ENCODE measurements at places on chromosomes 5 and 9.

DNA sequence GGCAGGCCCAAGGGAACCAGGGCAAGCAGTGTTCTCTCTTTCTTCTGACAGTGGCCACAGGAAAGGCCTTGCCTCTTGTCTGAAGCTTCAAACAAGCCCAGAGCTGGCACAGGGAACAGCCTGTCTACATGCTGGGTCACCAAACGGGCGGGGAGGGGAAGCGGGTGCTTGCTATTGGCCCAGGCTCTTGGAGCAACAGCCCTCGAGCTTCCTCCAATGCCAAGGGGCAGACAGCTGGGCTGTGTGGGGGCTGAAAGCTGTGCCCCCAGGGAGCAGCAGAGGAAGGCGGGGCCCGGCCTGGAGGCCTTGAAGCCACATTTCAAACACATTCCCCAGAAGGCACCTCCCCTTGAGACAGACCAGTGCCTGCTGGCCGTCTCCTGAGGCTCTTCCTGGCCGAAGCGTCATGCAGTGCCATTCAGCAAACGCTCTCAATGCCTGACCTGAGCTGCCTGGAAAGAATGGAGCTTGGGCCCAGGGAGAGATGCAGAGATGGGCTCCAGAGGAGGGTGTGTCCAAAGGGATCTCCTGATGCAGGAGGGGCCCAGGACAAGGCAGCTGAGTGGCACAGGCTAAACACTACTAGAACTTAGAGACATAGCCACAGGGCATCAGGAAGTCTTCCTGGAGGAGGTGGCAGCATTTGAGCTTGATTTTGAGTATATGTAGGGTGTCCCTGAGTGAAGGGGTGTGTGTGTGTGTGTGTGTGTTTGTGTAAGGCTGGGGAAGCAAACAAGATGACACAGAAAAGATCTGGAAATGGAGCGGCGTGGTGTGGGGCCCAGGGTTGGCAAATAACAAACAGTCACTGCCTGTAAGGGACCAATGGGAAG, 2.5 kb downstream of the FIBCD1 start:
- DNase-seq: no peak

DNA sequence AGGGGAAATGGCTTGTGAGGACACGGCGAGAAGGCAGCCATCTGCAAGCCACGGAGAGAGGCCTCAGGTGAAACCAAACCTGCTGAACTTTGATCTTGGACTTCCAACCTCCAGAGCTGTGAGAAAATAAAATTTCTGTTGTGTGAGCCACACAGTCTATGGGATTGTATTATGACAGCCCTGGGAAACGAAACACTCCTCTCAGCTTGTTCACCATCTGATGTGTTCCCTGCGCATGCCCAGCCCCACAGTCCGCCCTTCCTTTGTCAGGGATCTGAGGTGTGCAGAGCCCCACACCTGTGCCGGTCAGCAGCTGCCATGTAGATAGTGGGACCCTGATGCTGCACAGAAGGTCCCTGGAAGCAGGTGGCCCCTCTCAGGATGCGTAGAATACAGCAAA, 34.1 kb downstream of the PLPP7 start:
- no peak for DNase-seq

DNA sequence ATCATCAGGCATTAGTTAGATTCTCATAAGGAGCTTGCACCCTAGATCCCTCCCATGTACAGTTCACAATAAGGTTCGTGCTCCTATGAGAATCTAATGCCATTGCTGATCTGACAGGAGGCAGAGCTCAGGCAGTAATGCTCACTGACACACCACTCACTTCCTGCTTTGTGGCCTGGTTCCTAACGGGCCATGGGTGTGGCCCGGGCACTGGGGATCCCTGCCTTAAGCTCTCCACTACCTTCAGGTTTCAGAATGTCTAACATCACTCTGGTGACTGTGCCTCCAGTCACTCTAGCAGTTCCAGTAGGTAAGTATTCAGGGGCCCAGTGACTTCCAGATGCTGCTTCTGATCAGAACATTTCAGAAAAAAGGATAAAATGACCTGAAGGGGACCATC, 152.4 kb downstream of the LRRC70 start:
- no peak for DNase-seq

DNA sequence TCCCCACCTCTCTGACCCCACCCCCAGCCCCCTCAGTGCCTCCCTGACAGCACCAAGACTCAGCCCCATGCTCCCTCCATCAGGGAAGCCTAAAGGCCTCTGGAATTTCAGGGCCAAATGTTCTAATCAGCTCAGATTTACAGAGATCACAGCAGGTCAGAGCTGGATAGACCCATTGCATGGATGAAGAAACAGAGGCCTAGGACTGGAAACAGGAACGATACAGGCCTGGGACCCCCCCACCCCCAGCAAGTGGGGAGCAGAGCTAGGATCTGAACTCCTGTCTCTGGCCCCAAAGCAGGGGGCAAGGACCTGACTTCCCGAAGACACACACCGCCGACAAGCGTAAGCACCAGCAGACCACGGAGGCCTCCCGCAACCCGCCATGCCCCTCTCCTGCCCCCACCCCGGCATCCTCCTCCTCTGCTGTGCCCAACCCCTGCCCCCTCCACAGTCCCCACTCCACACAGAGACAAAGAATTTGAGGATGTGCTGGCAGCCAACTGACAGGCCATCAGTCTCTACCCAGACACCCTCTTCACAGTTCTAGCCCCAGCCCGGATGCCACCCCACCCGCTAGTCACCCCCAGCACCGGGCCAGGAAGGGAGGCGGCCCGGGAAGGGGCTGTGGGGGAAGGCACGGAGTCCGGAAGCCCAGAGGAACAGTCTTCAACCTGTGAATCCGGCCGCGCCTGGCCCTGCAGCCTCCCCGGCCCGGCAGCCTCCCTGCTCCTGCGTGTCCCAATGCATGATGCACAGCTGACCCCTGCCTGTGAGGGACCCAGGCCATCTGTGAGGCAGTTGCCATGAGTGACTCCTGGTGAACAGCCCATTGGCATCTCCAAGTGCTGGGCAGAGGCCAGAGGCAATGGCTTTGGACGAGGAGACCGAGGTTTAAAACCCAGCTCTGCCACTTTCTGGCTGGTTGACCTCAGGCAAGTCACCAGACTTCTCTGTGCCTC, 31.3 kb downstream of the NDUFA8 start:
- no peak for DNase-seq

DNA sequence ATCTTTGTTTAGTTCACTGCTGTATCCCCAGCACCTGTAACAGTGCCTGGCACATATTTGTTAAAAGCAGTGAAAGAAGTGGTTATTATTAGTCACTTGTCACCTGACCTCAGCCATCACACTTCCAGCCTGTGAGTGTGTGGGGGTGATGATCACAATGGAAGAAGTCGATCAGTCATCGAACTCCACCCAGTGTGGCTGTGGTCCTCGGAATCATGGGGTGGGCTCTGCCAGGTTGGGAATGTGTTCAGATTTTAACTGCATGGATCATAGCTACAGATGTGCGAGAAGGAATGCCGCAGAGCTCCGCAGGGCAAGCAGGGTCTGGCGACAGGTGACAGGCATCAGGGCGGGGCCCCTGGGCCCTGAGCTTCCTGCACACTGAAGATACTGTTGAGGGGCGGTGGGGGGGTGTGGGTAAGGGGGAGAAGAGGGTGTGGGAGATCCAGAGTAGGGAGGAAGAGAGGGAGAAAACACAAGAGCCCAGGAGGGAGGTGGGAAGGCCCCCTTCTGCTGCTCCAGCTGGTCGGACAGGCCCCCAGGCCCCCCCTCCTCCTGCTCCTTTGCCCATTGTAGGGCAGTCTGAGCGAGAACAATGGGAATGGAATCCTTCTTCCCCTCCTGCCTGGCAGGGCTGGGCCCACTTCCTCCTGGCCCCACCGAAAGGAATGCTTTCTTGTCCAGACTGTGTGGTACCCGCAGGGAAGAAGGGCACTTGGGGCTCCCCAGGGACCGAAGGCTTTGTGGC, 89.6 kb downstream of the SPRY4 start:
- DNase-seq: no peak

- no peak for DNase-seq
These were observed 693.3 kb downstream of the DTWD2 start for GRCh38 chr5:118295045-118295444.

- no peak for DNase-seq
These were observed at the start of gene CNTFR for GRCh38 chr9:34589636-34590380. Gene CNTFR, minus strand, starts transcription at chr9:34589724. Its CDS starts 20,743 bp downstream, at chr9:34568981.

GRCh38 chr5:77960863-77961396, 184.8 kb upstream of the TBCA start:
- DNase-seq: no peak

DNA sequence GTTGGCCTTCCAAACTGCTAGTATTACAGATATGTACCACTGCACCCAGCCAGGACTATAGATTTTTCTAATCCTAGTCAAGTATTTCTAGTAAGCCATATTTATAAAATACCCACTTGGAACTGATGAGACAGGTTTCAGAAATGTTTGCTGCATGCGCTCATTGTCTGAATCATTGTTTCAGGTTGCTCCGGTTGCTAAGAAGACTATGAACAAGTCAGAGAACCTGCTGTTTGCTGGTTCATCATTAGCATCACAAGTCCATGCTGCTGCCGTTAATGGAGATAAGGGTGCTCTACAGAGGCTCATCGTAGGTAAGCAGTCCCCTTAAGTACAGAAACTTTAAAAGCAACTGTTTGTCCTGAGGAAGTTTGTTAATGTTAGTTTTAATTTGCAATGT, 5.3 kb downstream of the INVS start:
- DNase-seq: no peak

- no peak for DNase-seq
These were observed 47.2 kb downstream of the RAB24 start for GRCh38 chr5:177256296-177256695.

- no peak for DNase-seq
These were observed 187.1 kb upstream of the RPS23 start for GRCh38 chr5:82465235-82465634.

DNA sequence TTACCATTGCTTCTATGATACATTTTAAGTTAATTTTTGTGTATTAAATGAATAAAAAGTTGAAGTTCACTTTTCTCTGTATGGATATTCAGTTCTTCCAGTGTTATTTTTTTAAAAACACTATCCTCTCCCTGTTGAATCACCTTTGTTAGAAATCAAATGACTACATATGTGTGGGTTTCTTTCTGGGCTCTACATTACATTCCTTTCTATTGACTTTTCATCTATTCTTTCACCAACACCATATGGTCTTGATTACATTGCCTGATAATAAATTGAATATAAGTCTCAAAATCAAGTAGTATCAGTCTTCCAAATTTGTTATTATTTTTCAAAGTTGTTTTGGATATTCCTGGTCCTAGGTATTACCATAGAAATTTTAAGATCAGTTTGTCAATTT, 7.3 kb upstream of the RASEF start:
- DNase-seq: no peak

DNA sequence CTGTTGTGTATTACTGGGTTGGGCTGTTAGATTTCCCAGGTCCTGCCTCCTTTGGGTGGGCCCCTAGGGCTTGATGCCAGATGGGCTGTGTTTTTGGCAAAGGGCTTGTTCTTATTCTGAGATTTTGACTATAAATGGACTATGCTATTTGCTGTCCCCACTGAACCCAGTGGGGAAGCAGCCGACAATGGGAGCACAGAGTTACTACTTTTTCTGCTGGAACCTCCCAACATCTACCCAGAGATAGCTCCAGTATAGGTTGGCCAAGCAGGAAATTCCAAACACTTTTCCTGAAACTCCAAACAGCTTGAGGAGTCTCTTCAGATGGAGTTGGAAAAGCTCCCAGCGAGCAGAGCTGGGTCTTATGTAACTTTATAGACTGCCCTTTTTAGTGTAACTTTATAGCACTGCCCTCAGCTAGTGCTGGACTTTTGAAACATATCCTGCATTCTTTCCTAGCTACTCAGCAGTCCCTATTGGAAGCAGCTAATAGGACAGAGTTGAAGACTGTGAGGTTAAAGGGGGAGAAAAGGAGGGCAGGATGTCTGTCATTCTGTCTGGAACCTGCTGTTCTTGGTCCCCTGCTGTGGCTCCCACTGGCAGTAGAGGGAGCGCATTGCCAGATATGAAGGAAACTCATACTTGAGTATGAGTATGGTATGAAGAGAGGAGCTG, 21.0 kb downstream of the RUSC2 start:
- DNase-seq: no peak

GRCh38 chr5:6545770-6546690, 86.8 kb downstream of the NSUN2 start:
- DNase-seq: no peak

DNA sequence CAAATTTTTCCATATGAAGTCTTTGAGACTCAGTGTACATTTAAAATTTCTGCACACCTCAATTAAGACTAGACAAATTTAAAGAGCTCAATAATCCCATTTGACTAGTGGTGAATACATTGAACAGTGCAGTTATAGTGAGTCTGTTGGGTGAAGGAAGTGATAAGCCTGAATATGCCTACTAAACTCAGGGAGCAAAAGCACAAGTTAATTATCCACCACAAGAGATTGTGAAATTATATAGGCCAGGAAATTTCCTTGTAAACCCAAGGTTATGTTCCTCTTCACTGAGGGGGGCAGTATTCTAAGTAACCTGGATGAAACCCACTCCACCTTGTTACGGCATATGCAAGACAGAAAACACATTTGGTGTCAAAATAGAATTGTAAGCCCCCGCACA, 612.9 kb upstream of the DAB2 start:
- DNase-seq: no peak

DNA sequence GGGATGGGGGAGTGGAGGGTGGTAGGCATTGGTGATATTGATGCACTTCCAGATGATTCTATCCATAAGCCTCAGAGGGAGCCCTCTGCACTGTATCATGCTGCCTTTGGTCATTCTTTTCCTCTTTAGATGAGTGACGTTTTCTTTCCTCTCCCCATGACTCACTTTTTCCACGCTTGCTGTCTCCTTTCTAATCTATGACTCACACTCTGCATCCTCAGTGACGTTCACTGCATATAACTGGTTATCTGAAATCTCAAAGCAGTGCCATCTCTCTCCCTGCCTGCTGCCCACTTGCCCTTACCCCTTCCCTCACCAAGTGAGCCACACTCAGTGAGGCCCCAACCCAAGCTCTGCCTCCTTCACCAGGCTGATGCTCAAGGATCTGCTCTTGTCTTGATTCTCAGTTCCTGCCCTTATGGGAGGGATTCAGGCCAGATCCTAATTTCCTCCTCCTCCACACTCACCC, 31.6 kb downstream of the PTGS1 start:
- no peak for DNase-seq

DNA sequence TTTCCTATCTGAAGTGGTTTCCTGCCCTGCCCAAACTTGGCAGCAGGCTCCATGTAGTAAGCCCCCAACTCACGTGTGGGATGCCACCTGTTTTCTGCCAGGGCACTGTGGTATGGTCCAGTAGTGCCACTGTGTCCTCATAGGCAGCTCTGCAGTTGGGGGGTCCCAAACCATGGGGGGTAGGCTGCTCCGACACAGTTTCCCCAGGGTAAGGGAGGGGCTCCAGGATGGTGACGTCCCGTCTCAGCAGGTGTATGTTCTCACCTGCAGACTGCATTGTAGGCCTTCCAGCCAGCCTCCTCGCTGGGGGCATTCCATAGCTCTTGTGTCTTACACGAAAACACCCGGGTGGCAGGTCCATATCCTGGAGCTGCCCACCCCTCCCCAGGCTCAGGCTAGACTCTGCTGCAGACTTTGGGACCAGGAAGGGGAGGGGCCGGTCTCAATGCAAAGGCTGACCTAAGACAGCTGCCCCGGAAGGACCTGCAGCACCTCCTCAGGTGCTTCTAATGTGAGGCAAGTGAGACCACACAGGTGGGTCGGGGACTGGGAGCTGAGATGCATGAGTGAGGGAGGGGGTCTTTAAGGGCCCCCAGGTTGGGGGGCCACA, 330.5 kb upstream of the IRX4 start:
- DNase-seq: no peak
